ENCODE measurements at places on chromosomes 5 and 9.

DNA sequence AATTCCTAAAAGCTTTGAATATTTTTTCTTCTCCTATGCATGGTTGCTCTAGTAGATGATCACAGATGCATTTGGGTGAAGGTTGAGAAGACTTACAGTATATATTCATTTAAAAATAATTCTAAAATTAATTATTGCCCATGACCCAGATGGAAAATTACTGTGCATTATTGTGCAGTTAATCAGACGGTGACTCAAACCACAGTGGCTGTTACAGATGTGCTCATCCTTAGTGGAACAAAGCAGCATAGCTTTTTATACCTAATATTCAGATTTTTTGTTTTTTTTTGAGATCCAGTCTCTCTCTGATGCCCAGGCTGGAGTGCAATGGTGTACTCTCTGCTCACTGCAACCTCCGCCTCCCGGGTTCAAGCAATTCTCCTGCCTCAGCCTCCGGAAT, 10.7 kb downstream of the OR2V1 start:
- DNase-seq: no peak

DNA sequence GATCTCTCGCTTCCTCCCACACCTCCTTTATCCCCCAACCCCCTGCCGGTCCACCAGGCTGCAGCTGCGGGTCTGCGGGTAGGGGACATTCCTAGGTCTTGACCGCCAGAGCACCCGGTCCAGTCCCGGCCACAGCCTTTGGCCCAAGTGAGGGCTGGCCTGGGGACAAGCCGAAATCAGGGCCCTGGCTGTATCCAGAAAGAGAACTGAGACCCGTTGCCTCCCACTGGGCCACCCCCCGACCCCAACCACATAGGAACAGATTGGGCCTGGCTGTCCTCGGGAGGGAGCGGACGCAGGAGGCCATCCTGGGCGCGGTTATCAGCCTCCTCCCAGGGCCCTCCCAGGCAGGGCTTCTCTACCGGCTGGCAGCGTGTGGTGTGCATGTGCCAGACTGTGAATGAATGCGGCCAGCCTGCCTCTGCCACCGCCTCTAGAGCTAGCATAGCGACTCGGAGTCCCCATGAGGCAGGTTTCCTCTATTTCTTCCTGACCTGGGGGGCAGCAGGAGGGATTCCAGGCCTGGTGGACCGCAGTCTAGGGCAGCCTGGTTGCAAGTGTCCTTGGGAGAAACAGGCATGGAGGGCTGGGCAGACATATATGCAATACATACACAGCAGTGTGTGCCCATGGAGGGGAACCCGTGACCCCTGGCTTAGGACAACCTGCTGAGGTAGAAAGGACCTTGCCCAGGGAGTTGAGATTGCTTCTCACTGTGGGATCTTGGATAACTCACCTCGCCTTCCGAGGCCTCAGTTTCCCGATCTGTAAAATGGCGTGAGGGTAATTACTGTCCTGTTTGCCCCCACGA, 1.2 kb downstream of the N4BP3 start:
- peak; percentile 59 for DNase-seq

DNA sequence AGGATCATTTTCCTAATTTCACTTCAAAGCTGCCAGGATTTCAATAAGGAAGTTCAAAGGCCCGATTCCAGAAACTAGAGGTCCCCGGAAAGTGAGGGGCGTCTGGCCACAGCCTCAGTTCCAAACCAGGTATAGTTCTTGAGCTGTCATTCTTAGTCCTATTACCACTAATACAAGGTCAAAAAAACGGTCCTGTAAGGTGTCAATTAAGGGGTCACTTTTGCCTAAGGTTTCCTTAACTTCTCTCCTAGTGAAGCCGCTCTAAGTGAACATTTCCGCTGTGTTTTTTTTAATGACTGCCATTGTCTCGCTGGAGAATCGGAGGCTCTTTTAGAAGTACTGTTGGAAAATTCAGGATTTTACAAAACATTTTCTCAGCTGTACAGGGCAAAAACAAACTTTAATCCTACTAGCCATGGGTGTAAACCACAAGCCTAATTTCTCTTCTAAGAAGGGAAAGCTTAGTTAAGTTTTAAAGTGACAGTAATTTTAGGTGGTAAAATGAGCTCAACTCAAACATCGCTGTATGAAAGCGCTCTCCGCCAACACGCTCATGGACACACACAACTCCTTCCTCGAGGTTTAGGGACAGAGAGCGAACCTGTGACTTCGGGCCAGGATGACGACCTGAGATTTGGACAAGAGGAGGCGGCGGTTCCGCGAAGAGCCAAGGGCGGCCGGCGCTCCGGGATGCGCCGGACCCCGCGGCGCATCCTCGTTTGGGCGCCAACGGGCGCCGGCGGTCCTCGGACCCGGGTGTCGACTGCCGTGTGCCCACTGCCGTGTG, 76.7 kb upstream of the IFNE start:
- DNase-seq: peak; percentile 19

DNA sequence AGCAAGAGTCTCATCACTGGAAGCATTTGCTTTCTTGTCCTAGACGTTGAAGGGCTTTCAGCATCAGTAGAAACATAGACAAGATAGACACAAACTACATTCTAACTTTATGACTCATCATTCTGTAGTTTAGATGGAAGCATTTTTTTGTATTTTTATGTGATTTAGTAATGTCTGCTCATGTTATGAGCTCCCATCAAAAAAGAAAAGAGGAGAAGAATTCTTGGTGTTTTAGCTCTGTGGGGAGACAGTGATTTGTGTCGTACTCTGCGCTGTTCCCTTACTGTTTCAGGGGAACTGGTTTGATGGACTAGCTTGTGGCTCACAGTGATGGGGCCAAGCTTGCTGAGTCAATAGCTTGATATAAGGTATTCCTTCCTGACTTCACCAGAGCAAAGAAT, 159.2 kb upstream of the WWC1 start:
- no peak for DNase-seq

GRCh38 chr9:120863833-120864232, 13.2 kb downstream of the PHF19 start:
- DNase-seq: no peak

DNA sequence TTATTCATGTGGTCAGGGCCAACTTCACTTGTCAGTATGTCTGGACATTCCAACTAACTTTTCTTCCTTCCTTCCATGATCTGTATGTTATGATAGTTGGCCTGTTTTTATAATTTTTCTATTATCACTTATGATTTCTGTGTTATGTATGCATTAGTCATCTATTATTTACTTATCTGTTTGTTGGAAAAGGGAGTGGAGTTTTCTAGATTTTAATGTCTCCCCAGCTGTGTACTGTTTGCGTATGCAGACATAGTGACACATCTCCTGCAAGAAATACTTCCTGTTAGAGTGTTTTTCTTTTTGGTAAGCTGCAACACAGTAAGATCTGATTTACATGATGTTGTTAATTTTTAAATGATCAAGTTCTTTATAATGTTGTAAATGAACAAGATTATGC, 8.7 kb upstream of the INSYN2B start:
- DNase-seq: no peak

DNA sequence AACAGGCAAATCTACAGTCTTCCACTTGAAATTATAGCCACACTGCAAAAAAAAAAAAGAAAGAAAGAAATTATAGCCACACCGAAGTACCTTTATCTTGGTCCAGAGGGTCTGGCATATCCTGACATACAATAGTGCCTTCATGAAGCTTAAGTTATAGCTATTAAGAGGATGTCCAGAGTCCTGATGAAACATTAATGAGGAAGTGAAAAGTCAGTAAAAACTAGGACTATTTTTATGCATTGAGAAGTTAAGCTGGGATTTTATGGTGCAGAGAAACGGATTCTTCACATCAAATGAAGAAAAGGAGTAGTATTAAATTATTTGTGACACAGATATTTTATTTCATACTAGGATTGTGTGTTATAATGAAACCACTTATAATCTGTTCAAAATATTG, 123.9 kb downstream of the SV2C start:
- no peak for DNase-seq

- DNase-seq: no peak
Observed at GRCh38 chr5:126108470-126108869, 314.7 kb upstream of the GRAMD2B start.

GRCh38 chr5:131433109-131433508, 169.3 kb downstream of the CDC42SE2 start:
- no peak for DNase-seq

DNA sequence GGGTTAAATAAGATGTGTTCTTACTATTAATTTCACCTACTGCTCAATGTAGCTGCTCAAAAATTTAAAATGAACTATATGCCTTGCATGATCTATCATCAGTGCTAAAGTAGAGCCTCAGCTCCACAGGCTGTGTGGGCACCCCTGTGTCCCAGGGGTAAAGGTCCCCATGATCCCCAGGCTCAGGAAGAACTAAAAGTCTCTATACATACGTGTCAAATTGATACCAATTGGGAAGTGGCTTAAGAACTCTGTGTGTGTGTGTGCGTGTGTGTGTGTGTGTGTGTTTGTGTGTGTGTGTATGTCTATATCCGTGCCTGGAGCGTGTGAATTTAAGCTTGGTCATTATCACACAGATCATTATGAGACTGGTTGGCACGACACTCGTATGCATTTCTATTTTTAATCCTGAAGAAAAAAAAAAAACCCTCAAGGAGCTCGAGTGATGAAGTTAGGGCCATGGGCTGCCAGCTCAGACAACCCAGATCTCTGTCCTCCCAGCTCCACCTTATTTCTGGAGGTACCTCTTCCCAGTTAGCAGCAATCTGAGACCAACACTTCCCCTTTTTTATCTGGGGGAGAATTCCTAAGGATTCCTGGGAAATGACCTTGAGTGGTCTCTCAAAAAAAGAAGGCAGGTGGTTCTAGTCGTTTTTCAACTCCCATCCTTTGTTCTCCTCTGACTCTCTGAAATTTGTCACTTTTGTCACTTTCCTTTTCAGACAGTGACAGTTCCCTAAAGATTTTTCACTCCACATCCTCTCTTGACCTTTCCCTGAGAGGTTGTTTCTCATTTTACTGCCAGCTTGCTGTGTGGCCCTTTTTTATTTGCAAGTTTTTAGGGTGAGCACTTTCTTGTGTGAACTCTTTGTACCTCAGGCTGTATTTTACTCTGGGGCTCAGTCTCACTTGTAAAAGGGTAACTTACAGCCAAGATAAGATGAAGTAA, 45.7 kb upstream of the CTXN3 start:
- no peak for DNase-seq

DNA sequence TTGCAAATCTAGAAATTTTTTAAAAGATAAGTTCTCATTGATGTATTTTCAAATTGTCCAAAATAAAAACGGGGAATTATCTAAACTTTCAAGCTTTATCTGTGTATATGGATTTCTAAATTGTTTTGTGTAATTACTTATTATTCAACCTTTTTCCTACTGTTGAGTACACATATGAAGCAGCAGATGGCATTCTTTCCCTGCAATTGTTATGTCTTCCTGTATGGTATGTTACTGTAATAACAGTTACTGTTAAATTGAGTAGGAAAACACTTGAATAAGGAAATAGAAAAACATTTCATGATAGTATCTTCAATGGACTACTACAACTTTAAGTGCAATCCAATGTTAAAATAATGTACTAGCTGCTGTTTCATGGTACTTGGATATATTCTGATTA, 124.8 kb downstream of the RANBP17 start:
- DNase-seq: no peak

DNA sequence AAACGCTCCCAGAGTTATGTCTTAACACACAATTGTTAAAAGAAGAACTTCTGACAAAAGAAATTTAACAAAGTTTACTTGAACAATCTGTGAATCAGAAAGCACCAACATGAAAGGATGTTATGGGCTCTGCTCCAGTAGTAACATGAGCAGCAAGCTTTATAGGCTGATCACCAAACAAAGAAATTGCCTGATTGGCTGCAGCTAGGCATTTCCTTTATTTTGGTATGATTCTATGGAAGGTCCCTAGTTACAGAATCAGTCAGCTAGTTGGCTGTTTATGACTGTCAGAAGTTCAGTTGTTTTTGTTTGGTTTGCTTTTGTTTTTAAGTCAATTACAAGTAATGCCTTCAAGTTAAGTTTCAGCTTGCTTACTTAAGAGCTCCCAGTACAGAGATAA, 102.4 kb upstream of the SMC2 start:
- peak; percentile 13 for DNase-seq

- DNase-seq: peak; percentile 60
Observed at GRCh38 chr5:139670369-139671095, 22.4 kb downstream of the CXXC5 start.

GRCh38 chr9:121443981-121444380, 55.7 kb downstream of the GGTA1 start:
- no peak for DNase-seq

- DNase-seq: no peak
Observed at GRCh38 chr9:21708856-21709255, 93.6 kb upstream of the MTAP start.

DNA sequence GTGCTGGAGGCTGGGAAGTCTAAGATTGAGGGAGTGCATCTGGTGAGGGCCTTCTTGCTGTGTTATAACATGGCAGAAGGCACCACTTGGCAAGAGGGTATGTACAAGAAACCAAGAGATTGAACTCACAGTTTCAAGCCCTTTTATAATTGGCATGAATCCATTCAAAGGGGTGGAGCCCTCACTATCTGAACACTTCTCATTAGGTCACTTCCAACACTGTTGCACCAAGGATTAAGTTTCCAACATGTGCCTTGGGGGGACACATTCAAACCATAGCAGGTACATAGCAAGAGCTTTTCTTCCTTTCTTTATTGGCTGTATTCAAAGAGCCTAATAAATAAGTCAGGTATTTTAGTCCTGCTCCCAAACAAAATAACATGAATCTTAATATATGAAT, 62.7 kb downstream of the PRELID2 start:
- no peak for DNase-seq

GRCh38 chr5:173984218-173984617, 4.8 kb upstream of the C5orf47 start:
- no peak for DNase-seq

GRCh38 chr5:1057485-1058082, 49.0 kb downstream of the NKD2 start:
- no peak for DNase-seq

DNA sequence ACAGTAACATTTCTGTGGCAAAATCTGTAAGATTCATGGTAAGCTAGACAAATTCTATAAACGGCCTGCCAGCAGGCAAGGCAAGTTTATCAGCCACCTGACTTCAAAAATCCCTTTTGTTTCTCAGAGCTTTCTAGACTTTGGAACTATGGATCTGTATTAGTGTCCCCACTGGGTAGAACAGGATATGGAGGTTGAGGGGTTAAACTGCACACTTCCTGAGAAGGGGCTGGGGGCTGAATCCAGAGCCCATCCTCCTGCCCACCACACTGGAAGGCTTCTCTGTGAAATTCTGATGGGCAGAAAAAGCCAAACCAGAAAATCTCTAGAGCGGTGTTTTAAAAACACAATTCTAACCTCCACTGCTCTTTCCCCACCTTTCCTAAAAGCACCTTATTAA, 128.7 kb downstream of the ENTREP1 start:
- no peak for DNase-seq

DNA sequence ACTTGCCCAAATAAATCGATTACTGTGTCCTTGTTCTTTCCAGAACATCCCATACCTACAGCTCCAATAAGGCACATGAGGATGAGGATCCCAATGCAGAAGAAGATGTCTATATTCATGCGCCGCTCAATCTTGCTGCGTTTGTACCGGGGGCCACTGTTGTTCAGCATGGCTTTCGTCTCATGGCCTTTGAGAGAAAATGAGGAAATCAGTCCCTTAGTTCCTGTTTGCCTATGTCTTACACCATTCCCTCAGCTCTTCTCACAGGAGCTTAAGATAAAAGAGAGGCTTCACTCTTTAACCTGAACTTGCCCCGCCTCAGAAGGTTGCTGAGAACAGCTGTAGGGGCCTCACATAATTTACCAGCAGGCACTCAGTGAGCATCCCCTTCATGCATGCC, 211.6 kb downstream of the ATP10B start:
- DNase-seq: no peak

All from activated naive CD4-positive, alpha-beta T cell treated with anti-CD3 and anti-CD28 coated beads for 36 hours (primary cell).